ENCODE measurements at places on chromosomes 4 and X. TPM values are rescaled to one million over a fixed set of nuclear protein-coding genes. Genes with fewer than 3 reads are reported as not detected.

Gene MED28
- 66.5 TPM for polyA plus RNA-seq

Gene NUDT11
- polyA plus RNA-seq = 12.5 TPM

Gene NPY2R
- polyA plus RNA-seq = 0.05 TPM

Gene HSFX2
- 0.78 TPM for polyA plus RNA-seq

Gene TCEANC
- 6.2 TPM for polyA plus RNA-seq

Gene RHOXF2B
- not detected for polyA plus RNA-seq

DNA sequence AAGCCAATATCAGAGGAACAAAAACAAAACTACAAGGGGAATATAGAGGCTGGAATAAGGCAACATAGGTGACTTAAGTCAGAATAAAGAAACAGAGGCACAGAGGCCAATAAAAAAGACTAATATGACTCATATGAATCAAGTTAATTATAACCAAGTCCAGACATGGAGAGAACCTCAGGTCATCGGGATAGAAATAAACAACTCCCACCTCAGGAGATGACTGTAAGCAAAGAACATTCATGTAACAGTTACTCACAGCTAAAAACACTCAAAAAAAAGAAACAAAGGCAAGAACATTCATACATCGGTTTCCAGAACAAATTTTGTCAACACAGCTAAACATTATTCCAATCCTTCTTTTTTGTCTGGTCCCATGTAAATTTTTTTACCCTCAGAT is 60.3 kb upstream of the RXFP1 start:
- DNase-seq = no peak

DNA sequence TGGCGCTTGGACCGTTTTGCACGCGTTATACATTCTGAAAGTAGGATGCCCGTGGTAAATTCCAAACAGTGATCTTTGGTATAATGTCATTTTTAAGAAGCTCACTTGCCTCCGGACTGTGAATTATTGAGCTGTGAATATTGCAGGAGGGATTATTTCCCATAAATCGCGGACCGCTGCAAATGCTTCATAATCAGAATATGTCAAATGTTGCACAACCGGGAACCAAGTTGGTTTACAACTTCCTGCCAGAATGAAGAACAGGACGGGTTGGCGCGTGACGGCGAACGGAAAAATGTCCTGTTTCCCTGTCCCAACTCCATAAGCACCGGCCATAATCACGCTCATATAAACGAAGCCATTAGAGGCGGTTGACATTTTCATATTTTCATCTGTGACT is 67.6 kb downstream of the SHOX start:
- no peak for DNase-seq

- no peak for DNase-seq
Measured at GRCh38 chr4:122845066-122845465, 18.4 kb downstream of the FGF2 start.

DNA sequence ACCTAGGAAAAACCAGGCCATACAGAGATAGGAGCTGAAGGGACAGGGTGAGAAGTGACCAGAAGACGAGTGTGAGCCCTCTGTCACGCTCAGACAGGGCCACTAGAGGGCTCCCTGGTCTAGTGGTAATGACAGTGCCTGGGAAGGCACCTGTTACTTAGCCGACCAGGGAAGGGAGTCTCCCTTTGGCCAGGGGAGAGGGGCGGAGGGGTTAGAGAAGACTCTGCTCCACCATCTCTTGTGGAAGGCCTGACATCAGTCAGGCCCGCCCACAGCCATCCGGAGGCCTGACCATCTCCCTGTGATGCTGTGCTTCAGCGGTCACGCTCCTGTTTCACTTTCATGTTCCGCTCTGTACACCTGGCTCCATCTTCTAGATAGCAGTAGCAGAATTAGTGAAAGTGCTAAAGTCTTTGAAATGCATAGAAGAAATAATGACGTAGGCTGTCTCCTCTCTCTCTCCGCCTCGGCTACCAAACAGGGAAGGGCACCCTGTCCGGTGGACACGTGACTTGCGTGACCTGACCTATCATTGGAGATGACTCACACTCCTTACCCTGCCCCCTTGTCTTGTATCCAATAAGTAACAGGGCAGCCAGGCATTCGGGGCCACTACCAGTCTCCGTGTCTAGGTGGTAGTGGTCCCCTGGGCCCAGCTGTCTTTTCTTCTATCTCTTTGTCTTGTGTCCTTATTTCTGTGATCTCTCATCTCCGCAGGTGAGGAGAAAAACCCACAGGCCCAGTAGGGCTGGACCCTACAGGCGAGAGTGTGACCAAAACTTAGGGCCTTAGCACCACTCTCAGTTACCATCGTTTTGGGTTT is 26.7 kb downstream of the HTT-AS start:
- DNase-seq = peak; percentile 33

- DNase-seq = no peak
Measured at GRCh38 chr4:98642991-98643426, 15.4 kb downstream of the TSPAN5 start.
